G401 (cell line): ENCODE measurements at places on chromosomes 4 and X. TPM values are rescaled to one million over a fixed set of nuclear protein-coding genes. Genes with fewer than 3 reads are reported as not detected.

GABRG1 gene
- not detected in 2 replicates for total RNA-seq

TMEM175 gene
- total RNA-seq: 7.0 and 21.4 TPM in 2 replicates

DGAT2L6 gene
- not detected in 2 replicates for total RNA-seq

TLR3 gene
- total RNA-seq: 0.31 and 3.9 TPM in 2 replicates

FAM53A gene
- total RNA-seq: 4.0 and 24.1 TPM in 2 replicates

NDP gene
- total RNA-seq: not detected in 2 replicates

FOXO4 gene
- 3.4 and 3.7 TPM in 2 replicates for total RNA-seq

PNMA6A gene
- 9.1 and 15.1 TPM in 2 replicates for total RNA-seq

CDKL2 gene
- not detected in 2 replicates for total RNA-seq

XAGE1A gene
- not detected in 2 replicates for total RNA-seq

P2RY8 gene
- total RNA-seq: under 0.01 TPM in 1 of 2 replicates, not detected in the other

GPR173 gene
- total RNA-seq: not detected in 2 replicates

MGAT4D gene
- not detected in 2 replicates for total RNA-seq

F8A2 gene
- 0.62 TPM in 1 of 2 replicates, not detected in the other for total RNA-seq

CXorf51B gene
- total RNA-seq: not detected in 2 replicates

GPRASP1 gene
- 0.43 and 0.44 TPM in 2 replicates for total RNA-seq

SLC25A43 gene
- 12.2 and 17.8 TPM in 2 replicates for total RNA-seq

PNMA3 gene
- not detected in 2 replicates for total RNA-seq

GAGE2A gene
- not detected in 2 replicates for total RNA-seq

MND1 gene
- total RNA-seq: 16.2 and 18.6 TPM in 2 replicates

TRIM2 gene
- total RNA-seq: 0.44 and 0.62 TPM in 2 replicates

MAGEA12 gene
- not detected in 2 replicates for total RNA-seq

MGARP gene
- total RNA-seq: not detected in 2 replicates

FBXO8 gene
- 11.8 and 17.9 TPM in 2 replicates for total RNA-seq

APOOL gene
- 4.6 and 7.7 TPM in 2 replicates for total RNA-seq

HDX gene
- total RNA-seq: 1.2 and 1.7 TPM in 2 replicates

FAM184B gene
- total RNA-seq: not detected in 2 replicates

SPINK2 gene
- not detected in 2 replicates for total RNA-seq

SYP gene
- 8.7 and 13.8 TPM in 2 replicates for total RNA-seq

CTBP1 gene
- total RNA-seq: 265 and 287 TPM in 2 replicates

SPANXD gene
- total RNA-seq: not detected in 2 replicates

WAS gene
- total RNA-seq: not detected in 2 replicates

HOPX gene
- not detected in 2 replicates for total RNA-seq

SOD3 gene
- total RNA-seq: not detected in 2 replicates

PITX2 gene
- not detected in 2 replicates for total RNA-seq

GAGE12E gene
- total RNA-seq: not detected in 2 replicates

PABPC4L gene
- 1.1 and 1.4 TPM in 2 replicates for total RNA-seq

RASL11B gene
- total RNA-seq: 0.12 TPM in 1 of 2 replicates, not detected in the other

CXCR3 gene
- not detected in 2 replicates for total RNA-seq

ZNF185 gene
- total RNA-seq: 0.43 TPM in 1 of 2 replicates, not detected in the other
